ENCODE measurements at places on chromosomes 3 and 15.

DNA sequence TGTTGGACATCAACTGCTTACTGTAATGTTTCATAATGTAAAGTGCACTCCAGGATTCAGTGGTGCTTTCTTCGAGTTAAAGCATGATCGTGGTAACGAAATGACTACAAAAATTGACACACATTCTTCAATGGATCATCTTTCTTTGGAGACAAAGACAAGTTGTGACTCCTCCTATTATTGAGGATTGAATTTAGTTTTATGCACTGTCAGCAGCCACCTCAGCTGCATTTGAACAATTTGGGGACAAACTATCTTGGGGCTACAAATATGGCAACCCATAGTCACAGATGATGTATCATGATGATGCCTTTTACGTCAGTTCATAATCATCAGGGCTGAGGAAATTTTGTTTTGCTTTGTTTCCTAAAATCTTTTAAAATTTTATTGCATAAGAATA is 140.2 kb upstream of the ICE2 start:
- DNase-seq = no peak

DNA sequence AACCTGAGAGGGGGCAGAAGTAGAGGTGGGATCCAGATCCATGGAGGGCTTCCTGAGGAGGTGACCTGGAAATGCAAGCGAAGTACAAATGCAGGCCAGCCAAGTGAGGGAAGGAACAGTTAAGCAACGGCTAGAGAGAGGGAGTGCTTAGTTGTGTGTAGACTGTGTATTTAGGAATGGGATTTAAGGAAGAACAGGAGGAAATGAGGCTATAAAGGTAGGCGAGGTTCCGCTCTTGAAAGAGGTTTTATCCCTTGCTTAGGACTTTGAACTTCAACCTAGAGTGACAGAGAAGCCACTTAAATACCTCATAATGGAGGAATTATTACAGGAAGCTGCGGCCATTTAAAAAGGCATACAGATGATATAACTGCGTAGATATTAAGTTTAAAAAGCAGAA is 295.1 kb downstream of the THSD4 start:
- DNase-seq = no peak

DNA sequence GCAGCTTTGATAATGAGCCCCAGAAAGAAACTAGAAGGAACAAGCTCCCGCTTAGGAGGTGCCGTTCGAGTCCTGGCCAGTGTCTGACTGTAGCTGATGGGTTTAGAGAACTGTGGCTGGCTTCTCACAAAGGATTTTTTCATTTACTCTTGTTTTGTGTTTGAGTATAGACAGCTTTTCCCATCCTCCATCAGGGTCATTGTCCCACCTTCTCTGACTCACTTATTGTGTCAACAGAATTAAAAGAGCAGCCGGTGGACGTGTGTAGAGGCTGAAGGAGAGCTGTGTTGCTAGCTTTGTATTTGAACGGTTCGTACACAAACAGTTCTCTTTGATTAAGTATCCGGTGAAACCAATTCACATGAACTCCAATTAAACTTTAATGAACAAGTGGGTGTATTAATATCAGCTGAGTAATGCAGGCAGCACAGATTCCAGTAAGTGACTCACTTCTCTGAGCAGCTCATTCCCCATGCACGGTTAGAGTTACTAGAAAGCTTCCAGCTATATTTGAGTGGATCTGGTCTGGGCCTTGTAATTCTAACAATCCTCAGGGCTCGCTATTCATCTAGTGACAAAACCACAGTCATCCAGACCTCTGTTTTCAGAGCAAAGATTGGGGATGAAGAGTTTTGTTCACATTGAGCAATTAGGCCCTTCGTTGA is 141.0 kb downstream of the LPP start:
- DNase-seq = no peak

GRCh38 chr3:74633021-74633420 is 18.6 kb upstream of the CNTN3 start:
- DNase-seq = no peak

DNA sequence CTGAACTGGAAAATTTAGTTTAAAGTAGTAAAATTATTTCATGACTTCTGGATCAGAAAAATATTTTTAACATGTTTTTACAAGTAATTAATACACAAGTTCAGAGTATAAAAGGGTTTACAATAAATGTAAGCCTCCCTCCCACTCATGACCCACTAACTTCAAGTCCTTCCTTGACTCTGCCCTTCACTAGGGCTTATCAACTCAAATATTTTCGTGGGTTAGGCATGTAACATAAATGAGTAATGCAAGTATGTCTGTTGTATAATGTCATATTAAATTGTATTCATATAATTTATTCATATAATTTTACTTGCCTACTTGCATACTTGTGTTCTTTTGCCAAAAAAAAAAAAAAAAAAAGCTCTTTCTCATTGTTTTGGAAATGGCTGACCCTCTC is 3.4 kb upstream of the OPA1 start:
- no peak for DNase-seq

- no peak for DNase-seq
These were observed 9.5 kb upstream of the NR2F2 start for GRCh38 chr15:96320703-96321638.

GRCh38 chr3:188299068-188299467 is 145.1 kb downstream of the LPP start:
- DNase-seq = no peak

DNA sequence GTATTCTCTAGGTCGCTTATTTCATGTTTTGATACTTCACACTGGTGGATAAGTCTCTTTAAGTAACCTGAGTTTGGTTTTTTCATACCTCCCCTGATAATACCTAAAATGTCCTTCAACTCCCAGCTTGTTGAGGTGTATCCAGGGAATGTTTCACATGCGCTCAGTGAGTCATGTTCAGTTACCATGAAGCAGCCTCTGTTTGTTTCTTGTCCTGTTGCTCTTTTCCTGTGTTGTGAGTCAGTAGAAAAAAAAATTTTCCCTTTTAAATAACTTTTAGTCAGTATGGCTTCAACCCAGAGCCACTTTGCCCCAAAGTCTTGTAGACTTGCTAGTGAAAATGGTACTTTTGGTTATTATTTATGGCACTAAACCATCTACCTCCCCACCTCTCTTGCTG is 278.4 kb upstream of the ZPLD1 start:
- DNase-seq = no peak

DNA sequence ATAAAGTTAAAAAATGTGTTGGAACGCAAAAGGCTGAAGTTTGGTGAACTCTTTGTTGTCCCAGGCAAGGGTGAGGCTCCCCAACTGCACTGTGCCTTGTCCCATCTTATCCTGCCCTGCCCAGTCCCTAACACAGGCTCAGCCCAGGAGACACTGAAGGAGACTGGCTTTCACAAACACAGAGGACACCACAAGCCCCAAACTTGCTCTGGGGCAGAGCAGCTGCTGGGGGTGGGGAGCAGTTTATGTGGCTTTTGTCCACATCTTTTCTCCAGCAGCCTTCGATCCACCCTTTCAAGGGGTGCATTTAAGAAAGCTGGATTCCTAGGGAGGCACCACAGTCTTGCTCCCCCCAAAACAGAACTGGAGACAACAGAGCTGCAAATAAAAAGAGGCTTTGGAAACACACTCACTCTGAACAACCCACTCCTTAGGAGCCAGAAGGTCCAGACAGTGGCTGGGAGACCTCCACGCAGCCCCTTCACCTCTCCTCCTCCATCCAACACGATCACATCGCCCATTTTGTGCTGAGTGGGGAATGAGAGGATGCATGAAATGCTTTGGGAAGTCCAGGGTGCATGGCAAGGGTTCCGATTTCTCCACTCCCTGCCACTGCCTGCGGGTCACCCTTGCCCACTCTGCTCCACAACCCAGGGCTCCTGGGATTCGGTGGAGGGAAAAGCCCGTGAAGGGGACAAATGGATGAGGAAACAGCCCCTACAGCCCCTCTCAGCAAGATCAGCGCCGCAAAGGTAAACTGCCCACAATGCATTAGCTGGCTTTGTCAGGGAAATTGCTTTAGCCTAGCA is 260.5 kb upstream of the TLE3 start:
- DNase-seq = no peak

DNA sequence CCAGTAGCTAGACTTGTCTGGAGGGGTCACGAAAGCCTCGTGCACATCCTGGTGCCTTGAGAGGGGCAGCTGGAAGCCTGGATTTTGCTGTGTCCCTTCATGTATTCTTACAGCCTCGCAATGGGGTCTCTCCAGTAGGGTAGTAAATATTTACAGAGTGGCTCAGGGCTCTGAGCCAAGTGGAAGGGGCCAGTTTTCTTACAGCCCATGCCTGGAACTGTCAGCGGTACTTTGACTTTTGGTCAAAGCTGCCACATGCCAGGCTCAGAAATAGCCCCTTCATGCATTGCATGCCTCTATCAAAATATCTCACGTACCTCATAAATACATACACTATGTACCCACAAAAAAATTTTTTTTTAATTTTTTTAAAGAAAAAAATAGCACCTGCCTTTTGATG is 119.2 kb downstream of the OSBPL10 start:
- DNase-seq = no peak

- DNase-seq = no peak
These were observed 33.0 kb downstream of the HERC1 start for GRCh38 chr15:63800739-63801138.

DNA sequence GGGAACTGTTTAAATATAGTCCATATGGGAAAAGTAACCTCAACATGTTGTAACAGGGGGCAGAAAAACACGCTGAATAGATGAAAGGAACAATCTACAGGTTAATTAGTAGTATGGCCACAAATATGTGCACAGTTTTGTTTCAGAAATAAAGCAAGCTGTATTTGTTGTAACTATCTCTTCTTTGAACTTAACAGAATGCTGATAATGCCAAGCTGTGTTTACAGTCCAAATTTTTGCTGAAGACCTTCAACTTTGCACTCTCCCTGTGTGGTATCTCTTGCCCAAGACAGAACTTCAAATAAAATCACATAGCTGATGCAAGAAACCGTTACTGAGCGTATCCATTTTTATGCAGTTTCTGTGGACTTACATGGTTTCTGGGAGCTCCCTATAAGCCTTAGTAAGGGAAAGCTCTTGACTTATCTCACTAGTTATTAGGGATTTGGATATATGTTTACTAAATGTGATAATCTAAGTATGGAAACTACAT is 425.4 kb upstream of the TPRG1 start:
- DNase-seq = no peak

DNA sequence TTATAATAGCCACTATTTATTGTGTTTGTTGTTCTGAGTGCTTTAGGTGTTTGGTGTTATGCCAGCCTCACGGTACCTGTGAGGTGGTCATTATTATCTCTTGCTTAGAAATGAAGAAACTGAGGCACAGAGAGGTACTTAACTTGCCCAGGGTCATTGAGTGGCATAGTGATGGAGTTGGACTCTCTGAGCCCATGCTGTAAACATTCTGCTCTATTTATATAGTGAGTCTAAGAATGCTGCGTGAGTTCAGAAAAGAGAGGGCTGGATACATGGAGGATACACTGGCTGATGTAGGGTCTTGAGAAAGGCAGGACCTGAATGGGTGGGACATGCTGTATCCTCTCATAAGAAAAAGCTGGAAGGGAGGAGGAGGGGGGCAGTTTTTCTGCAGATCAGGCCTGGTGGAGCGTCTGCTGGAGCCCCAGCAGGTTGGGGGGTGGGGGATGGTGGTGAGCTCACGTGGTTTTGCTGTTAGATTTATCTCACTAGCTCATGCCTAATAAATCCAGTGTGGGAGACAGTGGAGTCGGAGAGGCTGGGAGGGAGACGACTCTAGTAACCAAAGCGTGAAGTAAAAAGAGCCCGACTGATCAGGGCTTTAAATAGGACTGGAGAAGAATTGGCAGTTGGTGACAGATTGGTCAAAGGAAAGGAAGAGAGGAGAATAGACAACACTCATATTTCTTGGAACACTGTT is 16.0 kb downstream of the MED12L start:
- DNase-seq = no peak

- no peak for DNase-seq
These were observed 138.0 kb upstream of the ALCAM start for GRCh38 chr3:105228696-105229095.

DNA sequence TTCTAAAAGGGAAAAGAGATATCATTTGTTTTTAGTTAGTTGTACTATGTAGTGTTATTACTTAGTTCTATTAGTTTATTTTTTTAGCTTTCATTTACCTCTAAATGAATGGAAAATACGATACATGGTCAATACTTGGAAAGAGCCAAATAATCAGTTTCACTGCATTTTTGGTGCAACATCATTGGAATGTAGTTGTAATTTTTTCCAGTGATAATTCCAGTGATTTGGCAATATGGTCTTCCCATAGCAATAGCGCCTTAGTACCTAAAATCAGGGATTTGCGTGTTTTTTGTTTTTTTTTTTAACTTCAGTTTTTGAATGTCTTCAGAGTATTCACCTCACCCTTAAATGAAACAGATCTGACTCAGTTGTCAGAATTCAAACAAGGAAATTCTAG is 41.8 kb downstream of the RAB8B start:
- DNase-seq = no peak

DNA sequence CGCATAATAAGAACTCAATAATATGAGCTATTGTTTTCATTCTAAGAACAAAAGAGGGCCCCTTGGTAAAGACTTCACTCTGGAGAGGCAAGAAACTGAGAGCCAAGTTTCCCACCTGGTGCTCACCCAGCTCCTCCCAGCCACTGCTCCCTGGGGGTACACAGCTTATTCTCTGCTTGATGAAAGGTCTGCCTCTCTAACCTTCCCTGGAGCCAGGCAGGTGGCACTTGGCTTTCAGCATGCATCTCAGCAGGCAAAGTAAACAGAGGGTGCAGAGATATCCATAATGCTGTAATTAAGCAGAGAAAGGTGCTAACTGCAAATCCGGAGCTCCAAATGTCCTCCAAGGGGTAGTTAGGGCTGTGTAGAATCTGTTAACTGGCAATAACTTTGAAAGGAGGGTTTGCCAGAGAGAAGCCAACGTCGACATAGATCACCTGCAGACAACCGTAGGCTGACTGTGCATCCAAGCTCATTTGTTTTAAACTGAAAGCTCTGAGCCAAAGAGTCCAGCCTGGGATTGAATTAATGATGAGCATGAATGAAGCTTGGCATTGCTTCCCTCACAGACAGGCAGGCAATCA is 159.6 kb upstream of the PROK2 start:
- DNase-seq = no peak

DNA sequence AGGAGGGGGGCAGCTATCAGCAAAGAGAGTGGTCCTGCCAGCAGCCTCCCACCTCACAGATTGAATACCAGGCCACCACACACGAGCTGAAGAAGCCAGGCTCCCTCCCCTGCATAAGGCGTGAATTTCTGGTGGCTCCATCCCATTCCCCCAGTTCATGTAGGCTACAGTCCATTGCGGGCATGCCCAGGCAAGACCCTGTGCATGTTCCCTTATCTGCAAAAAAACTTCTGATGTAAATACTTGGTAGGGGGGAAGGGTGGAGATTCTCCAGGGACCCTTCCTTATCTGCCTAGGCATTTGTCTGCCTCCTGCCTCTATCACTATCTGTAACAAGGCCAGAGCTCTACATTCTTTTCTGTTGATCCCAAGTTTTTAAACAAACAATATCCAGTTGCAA is 27.6 kb upstream of the UBP1 start:
- no peak for DNase-seq

Data from sigmoid colon (tissue), 7 donors.